ENCODE measurements at places on chromosomes 3 and 15.

GRCh38 chr3:170490828-170491560, 72.3 kb downstream of the CLDN11 start:
- no peak for DNase-seq

- no peak for DNase-seq
Measured at GRCh38 chr15:44471885-44472455, 44.5 kb downstream of the CTDSPL2 start.

GRCh38 chr15:66779331-66780009, 77.4 kb downstream of the SMAD6 start:
- no peak for DNase-seq

DNA sequence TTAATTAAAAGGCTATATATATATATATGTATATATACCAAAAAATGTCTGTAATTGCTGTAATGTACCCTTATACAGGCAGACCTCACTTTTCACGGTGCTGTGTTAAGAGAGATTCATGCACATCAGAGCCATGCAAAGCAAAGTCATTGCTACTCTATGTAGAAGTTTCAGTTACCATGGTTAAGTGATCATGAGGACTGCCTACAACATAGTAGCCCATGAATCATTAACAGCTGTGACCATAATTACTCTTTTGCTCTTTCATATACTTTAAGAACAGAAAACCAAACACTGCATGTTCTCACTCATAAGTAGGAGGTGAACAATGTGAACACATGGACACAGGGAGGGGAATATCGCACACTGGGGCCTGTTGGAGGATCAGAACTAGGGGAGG, 225.3 kb upstream of the EPHA3 start:
- DNase-seq, result no peak

GRCh38 chr3:159866201-159866746, 122.4 kb upstream of the IL12A start:
- no peak for DNase-seq

GRCh38 chr3:16461463-16462245, 51.8 kb downstream of the RFTN1 start:
- DNase-seq, result no peak

DNA sequence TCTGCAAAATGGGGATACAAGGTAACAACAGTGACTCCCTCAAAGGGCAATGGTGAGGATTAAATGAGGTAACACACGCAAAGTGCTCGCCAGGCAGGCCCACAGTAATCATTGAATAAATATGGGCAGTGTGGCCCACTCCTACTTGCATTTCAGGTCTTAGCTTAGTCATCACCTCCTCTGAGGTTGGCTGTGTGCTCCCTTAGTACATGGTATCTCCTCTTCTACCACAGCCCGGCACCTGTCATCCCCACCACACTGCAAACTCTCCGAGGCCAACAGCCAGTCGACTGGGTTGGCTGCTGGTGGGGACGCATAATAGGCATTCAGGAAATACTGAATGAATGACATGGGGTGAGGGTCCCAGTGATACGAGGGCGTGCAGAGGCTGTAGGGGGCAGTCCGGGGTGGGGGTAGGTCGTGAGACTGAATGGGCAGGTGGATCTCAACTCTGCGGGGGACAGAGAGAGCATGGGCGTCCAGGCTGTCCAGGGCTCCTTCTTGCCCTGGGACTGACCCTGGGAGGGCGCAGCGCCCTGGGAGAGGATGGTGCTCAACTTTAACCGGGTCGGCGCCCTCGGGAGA, 375 bp upstream of the MYZAP start:
- DNase-seq, result no peak

- no peak for DNase-seq
Measured at GRCh38 chr3:43014956-43015355, 35.8 kb downstream of the GASK1A start.

GRCh38 chr3:112813723-112814171, 32.9 kb downstream of the CD200R1L start:
- DNase-seq, result no peak

DNA sequence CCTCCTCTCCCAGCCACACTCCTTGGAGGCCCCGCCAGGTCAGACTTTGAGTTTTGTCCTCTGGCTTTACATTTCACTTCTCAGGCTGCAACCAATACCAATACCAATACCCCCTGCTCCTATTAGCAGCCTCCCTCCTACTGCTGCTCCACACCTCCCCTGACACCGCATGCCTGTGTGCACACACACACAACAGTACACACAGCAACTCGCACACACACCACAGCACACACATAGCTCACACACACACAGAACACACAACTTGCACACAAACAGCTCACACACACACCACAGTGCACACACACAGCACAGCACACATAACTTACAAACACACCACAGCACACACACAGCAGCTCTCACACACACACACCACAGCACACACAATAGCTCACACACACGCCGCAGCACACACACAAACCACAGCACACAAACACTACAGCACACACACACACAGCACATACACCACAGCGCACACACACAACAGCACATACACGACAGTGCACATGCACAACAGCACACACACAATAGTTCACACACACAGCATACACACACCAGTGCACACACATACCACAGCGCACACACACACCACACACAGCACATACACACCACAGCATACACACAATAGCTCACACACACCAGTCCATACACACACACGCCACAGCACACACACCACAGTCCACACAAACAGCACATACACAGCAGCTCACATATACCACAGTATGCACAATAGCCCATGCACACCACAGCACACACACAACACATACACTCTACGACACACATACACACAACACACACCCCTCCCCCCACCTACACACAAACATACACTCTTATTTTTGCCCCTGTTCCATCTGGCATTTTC, 204.7 kb downstream of the UACA start:
- no peak for DNase-seq

DNA sequence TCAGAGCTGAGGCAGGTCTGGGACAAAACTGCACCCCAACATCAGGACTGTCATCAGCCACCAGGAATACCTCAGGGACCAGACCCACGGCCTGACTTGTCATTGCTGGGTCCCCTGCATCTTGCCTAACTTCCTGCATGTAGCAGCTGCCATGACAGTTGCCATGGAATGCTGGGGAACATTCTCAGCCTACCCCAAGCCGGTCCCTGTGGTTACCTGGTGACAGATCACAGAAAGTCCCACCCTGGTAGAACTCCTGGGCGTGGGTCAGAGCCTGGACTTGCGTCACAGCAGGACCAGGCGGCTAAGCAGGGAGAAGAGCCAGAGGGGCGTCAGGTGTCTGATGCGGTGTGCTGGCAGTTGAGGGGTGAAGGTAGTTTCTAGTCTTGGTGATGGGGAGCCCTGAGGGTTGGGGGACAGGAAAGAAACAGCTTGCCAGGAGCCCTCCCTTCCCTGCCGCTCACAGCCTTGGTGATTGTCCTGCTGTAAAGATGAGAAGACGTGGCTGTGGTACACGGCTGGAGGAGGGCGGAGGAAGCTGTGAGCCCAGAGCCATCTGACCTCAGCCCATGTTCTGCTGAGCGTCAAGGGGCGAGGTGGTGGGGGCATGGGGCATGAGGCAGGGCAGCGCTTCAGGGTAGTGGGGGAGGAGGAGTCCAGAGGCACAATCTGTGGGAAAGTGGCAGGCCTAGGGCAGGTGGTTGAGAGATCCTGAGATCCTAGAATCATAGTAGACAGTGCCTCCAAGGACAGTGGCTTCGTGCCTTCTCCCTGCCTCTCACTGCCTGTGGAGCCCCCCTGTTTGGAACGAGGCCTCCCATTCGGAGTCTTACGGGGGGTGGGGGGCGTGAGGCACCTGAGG, 5.4 kb downstream of the H1-8 start:
- DNase-seq, result no peak

GRCh38 chr3:46291046-46291445, 48.8 kb downstream of the CCR3 start:
- no peak for DNase-seq

GRCh38 chr3:174356596-174356995, 502.5 kb upstream of the NAALADL2 start:
- DNase-seq, result no peak

DNA sequence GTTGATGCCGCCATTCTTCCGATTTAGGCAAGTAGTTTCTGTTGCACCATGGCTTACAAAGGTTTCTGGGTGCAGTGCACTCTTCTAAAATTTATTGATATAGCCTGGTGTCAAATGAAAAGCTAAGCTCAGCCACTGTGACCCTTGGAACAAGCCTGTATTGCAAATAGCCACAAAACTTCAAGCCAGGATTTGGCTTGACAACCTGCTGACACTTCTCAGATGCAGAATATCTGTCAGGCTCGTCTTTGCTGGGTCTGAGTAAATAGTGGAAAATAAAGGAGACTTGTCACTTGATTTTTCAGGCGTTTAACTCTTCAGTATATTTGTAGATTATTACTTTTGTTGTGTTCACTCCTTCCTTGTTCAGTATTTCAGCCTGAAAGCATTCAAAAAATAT, 871.8 kb downstream of the OTOL1 start:
- no peak for DNase-seq
